ENCODE measurements at places on chromosomes 7 and 10. TPM values are rescaled to one million over a fixed set of nuclear protein-coding genes. Genes with fewer than 3 reads are reported as not detected.

CASP7 gene
- polyA plus RNA-seq, result 28.7 TPM

ZNF789 gene
- polyA plus RNA-seq, result 4.1 TPM

THSD7A gene
- 0.53 TPM for polyA plus RNA-seq

FANK1 gene
- 10.6 TPM for polyA plus RNA-seq

IKZF1 gene
- 16.3 TPM for polyA plus RNA-seq

TUBB8 gene
- polyA plus RNA-seq, result 0.27 TPM

GRCh38 chr10:102354451-102354850 lies 41.1 kb upstream of the NFKB2 start:
- H3K27me3 ChIP-seq, result no peaks in the 10 kb centered on the region
- no peaks in the 10 kb centered on the region for H3K4me1 ChIP-seq
- H3K4me3 ChIP-seq, result no peak overlapping the region
- H3K36me3 ChIP-seq, result peaks cover 64% of the 10 kb centered on the region

GRCh38 chr7:151895008-151895630 lies 18.2 kb upstream of the PRKAG2 start:
- H3K27me3 ChIP-seq, result peaks cover 7% of the 10 kb centered on the region
- H3K36me3 ChIP-seq, result no peaks in the 10 kb centered on the region
- no peak overlapping the region for H3K4me3 ChIP-seq
- H3K4me1 ChIP-seq, result peaks cover 3% of the 10 kb centered on the region

DNA sequence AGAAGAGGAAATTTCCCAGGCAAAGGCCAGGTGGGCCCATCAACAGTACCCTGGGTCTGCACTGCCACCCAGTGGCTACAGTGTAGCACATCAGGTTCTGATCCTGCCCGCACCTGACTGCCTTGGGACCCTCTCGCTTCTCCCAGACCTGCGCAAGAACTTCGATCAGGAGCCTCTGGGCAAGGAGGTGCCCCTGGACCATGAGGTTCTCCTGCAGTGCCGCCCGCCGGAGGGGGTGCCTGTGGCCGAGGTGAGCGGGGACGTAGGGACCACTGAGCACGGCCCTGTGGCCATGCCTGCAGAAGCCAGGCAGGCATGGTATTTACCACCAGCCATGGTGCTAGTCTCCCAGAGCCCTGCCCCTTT lies 33.9 kb upstream of the SLC29A3 start:
- H3K4me1 ChIP-seq, result no peaks in the 10 kb centered on the region
- no peak overlapping the region for H3K27ac ChIP-seq
- no peak overlapping the region for H3K4me3 ChIP-seq

DNA sequence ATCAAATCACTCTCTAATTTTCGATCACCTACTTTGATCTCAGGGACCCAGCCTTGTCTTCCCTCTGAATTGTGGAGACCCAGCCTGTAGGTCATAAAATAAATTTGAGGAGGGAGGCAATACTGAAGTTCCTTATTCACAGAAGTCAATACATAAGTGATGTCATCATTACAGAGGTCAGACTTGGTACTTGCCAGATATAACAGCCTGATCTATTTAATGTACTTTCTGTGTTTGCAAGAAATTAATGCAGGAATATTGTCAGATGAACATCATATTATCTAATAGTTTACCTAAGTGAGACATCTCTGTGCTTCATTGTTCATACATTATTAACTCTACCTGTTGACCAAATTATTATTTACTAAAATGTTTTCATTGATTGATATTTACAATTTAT lies 105.6 kb downstream of the GPAM start:
- H3K36me3 ChIP-seq, result no peaks in the 10 kb centered on the region
- H3K27ac ChIP-seq, result no peak overlapping the region
- no peak overlapping the region for H3K4me3 ChIP-seq
- no peaks in the 10 kb centered on the region for H3K27me3 ChIP-seq

GRCh38 chr10:88642963-88643362 lies 21.3 kb upstream of the LIPF start:
- H3K27ac ChIP-seq, result no peak overlapping the region
- no peaks in the 10 kb centered on the region for H3K36me3 ChIP-seq
- DNase-seq, result no peak
- H3K4me1 ChIP-seq, result no peaks in the 10 kb centered on the region

DNA sequence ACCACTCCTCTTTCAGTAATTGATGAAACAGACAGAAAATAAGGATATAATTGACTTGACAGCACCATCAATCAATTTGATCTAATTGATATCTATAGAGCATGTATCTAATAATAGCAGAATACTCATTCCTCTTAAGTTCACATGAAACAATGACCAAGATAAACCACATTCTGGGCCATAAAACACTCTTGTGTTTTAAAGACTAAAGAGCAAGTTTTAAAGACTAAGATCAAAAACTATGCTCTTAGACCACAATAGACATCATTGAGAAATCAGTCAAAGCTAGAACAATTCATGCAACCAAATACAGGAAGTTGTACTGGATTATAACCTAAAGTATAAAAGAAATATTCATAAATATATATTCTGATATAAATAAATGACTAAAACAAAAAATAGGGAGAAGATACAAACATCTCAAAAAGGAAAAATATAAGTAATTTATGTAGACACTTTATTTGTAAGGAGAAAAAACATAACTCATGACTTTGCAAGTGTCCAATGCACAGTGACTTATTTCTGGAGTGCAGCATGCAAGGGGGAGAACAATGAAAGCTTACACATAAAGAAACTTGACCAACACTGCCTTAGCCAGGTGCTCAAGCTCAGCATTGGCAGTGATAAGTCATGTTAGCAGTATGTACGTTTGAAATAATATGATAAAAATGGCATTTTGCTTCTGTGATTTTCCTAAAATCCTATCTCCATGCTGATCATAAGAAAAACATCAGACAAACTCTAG lies 312.7 kb upstream of the IGFBP3 start:
- H3K4me1 ChIP-seq, result no peaks in the 10 kb centered on the region
- no peak for DNase-seq
- no peak overlapping the region for H3K4me3 ChIP-seq
- H3K27ac ChIP-seq, result no peak overlapping the region
- H3K27me3 ChIP-seq, result no peaks in the 10 kb centered on the region

- H3K36me3 ChIP-seq, result no peaks in the 10 kb centered on the region
Observed at GRCh38 chr7:27137640-27138315, 5.7 kb downstream of the HOXA5 start.

DNA sequence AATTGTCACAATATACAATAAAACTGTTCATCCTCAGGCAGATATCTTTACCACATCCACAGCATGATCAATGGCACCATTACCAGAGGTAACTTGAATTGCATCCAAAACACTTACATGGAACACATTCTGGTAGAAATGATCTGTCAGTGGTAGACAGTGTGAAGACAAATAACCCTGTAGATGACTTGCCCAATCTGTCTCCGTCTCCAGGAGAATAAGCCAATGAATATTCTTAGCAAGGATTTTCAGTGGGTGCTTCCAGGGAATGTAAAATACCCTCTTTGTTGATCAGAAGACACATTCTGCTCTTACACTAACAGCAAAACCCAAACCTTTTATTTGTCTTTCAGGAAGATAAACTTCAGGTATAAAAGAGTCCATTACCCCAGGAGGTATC lies 43.8 kb downstream of the VWC2 start:
- no peak for DNase-seq
- no peaks in the 10 kb centered on the region for H3K27me3 ChIP-seq
- H3K36me3 ChIP-seq, result no peaks in the 10 kb centered on the region
- no peak overlapping the region for H3K27ac ChIP-seq
- H3K4me1 ChIP-seq, result no peaks in the 10 kb centered on the region

GRCh38 chr7:102393467-102393866 lies 2.7 kb upstream of the PRKRIP1 start:
- no peak for DNase-seq
- no peak overlapping the region for H3K27ac ChIP-seq
- no peaks in the 10 kb centered on the region for H3K27me3 ChIP-seq
- H3K4me3 ChIP-seq, result no peak overlapping the region
- H3K36me3 ChIP-seq, result peaks cover 2% of the 10 kb centered on the region

DNA sequence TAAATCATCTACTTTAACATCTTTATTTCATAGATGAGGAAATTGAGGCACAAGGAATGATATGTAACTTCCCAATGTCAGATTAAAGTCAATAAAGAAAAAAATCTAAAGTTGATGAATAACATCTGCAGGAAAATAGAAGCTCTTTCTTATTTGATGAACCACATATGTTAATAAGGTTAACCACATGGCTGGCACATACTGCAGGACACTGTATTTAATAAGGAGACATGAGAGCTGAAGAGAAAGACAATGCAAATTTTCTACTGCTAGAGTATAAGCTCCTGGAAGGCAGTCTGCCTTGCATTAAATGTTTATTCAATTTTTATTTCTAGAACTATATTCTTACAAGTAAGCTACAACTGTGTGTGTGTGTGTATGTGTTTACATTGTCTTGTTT lies 4.4 kb downstream of the RAB11FIP2 start:
- no peaks in the 10 kb centered on the region for H3K36me3 ChIP-seq
- no peak overlapping the region for H3K4me3 ChIP-seq
- no peak overlapping the region for H3K27ac ChIP-seq
- no peaks in the 10 kb centered on the region for H3K27me3 ChIP-seq
- no peaks in the 10 kb centered on the region for H3K4me1 ChIP-seq
- DNase-seq, result no peak

DNA sequence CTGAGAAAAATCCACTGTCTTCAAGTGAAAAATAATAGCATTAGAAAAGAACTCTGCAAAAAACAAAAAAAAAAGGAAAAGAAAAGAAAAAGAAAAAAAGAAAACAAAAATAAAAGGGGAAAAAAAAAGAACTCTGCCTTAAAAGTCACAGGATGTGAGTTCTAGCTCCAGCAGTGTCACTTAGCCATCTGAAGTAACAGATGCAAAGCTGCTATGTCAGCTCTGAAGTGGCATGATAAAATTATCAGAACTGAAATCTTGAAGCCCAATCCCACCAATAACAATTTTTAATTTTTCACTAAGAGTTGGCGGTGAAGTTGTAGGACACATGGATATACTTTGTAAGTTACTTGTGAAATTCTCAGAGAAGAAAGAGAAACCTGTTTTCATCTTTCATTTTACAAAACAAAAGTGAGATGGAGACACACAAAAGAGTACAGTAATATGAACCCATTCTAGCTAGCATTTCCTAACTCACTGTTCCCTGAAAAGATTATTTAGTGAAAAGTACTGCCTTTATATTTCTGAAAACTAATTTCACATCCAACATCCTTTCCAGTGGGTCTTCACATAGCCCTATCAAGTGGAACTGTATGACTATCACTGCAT lies 103.5 kb downstream of the ELAPOR2 start:
- no peak overlapping the region for H3K4me3 ChIP-seq
- no peaks in the 10 kb centered on the region for H3K36me3 ChIP-seq
- no peaks in the 10 kb centered on the region for H3K27me3 ChIP-seq
- no peak overlapping the region for H3K27ac ChIP-seq

- H3K36me3 ChIP-seq, result no peaks in the 10 kb centered on the region
- no peak overlapping the region for H3K27ac ChIP-seq
- H3K4me3 ChIP-seq, result no peak overlapping the region
- no peak for DNase-seq
- H3K27me3 ChIP-seq, result no peaks in the 10 kb centered on the region
Observed at GRCh38 chr7:18777314-18777713, 281.8 kb downstream of the HDAC9 start.

DNA sequence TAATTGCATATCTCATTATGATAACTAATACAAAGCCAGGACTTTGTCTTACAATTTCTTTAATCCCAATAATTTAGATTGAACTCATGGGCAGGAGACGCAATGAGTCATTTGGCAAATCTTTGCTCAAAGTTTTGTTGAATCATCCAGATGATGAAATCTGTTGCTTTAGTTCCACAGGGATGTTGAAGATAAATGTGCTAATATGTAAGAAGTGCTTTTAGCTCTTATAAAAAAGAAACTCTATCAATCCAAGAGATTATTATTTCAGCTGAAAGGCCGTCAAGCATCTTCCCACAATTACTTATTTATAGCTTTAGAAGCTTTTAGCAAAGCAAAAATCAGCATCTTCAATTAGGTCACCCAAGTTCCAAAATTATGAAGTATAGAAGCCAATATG lies 36.8 kb upstream of the ANK3 start:
- no peak for DNase-seq
- no peaks in the 10 kb centered on the region for H3K36me3 ChIP-seq
- H3K27me3 ChIP-seq, result no peaks in the 10 kb centered on the region
